GM04503 (cell line): ENCODE measurements at places on chromosomes 4 and X.

DNA sequence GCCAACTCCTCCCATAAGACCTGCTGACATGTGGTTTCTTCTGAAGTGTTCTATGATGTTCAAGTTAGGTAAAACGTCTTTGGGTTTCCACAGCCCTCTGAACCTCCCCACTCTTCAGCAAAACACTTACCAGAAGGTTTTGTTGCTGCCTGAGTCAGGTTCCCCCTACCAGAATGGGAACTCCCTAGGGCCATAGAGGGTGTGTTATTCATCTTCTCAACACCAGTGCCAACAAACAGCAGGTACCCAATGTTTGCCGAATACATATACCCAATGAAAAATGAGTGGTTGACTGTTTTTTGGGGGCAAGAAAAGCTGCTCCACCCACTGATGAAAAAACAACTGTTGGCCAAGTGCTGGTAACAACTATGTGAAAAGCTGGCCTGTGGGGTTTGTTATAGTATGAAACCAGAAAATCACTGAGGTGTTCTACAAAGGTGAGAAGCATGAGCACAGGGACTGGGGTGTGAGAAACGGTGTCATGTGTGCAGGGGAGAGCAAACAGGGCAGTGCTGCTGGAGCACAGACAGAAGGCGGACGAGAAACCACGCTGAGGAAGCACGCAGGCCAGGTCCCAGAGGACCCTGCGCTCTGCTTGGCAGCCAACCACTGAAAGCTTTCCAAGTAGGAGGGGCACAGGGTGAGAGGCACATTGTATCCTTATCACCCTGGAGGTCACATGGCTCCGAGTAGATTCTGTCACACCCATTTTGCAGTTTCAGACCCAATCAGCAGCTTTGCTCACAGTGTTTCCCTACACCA is 28.8 kb downstream of the ATP8A1 start:
- DNase-seq: no peak

GRCh38 chr4:186605261-186605865 is 50.0 kb upstream of the MTNR1A start:
- no peak for DNase-seq

DNA sequence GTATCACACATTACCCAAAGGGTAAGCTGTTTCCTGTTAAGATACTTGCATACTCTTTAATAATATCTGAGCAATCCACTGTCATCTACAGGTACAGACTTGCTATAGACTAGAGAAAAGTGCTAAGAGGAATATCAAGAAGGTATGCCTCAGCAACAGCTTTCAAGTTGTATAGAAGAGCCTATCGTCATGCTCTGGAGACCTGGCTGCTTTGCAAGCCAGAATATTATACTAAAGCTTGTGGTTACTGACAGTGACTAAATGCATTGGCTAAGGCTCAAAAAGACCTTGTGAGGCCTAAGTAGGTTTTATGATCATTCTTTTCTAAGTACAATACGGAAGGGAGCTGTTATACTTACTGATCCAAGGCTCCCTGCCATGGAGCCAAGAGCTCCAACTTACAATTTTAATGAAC is 11.3 kb downstream of the LAMP2 start:
- peak; percentile 47 for DNase-seq

GRCh38 chrX:116413273-116413672 is 23.1 kb upstream of the SLC6A14 start:
- no peak for DNase-seq

- DNase-seq: no peak
Measured at GRCh38 chr4:123365412-123365811, 31.2 kb upstream of the SPRY1 start.

DNA sequence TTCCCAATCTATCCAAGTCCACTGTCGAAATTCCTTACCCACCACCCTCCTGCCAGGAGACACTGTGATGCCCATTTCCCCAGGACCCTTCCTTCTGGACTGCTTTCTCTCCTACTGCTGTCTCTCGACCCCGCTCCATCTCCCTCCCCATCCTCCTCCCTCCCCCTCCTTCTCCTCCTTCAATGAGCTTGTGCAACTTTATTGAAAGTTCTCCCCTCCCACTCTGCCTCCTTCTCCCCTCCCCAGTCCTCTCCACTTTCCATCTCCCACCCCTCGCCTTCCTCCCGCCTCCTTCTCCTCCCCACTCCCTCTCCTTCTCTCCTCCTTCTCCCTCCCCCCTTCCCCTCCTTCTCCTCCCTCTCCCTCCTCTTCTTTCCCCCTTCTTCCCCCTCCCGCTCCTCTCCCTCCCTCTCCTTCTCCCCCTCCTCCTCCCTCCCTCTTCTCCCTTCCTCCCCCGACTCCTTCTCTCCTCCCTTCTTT is 116.6 kb upstream of the FAT1 start:
- DNase-seq: no peak

- DNase-seq: no peak
Measured at GRCh38 chrX:20325786-20326388, 59.2 kb upstream of the RPS6KA3 start.
